ENCODE measurements at places on chromosomes 7 and 10. TPM values are rescaled to one million over a fixed set of nuclear protein-coding genes. Genes with fewer than 3 reads are reported as not detected.

DNA sequence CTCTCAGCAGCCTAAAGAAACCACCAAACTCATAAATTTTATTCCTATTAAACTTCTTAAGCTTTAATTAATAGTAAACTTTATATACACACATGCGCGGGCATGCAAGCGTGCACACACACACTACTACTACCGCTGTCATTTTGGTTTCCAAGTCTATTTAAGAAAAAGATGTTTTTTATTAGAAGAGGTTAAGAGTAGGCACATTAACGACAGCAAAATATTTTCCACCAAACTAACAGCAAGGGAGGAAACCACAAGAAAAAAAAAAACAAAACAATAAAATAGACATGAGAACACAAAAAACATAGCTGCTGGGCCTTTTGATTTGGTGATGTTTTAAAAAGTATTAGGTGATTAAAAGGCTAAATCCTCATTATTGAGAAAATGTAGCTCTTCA is 28.6 kb downstream of the RTKN2 start:
- no peak for DNase-seq

- DNase-seq: peak; percentile 89
Measured at GRCh38 chr10:110269374-110270318, 35.1 kb downstream of the SMNDC1 start.

- no peak for DNase-seq
Measured at GRCh38 chr7:19439517-19439916, 269.3 kb downstream of the POLR1F start.

GRCh38 chr10:90126256-90126595 is 424.8 kb downstream of the KIF20B start:
- DNase-seq: no peak

- peak; percentile 1 for DNase-seq
Measured at GRCh38 chr7:111438369-111439289, 123.7 kb downstream of the IMMP2L start.

DNA sequence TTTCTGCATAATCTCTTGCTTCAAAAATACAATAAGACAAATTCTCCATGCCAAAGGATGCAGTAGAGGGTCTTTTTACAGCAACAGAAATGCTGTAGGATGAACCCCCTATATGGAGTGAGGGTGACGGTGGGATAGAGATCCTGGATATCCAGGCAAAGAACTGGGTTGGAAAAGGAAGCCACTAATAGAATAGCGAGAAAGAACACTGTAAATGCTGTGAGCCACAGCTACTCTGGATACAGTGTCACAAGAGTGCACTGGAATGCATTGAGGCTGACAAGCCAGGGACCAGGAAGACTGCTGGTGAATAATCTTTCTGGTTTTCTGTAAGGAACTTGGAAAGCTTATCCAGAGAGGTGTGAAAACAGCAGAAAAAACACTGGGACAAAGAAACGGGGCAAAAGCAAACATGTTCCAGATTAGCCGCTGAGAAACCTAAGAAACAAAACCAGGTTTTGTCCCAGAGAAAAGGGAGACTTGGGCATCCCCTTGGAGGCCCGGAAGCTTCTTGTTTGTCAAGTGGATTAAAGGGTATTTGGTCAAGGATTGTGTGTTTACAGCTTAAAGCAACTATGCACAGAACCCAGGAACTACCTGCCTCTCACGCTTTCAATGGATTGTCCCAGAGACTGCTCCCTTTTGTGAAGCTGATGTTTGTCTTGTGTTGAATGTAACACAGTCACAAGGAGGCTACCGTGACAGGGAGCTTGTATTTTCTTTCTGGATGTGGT is 6.2 kb upstream of the MSMB start:
- no peak for DNase-seq

DNA sequence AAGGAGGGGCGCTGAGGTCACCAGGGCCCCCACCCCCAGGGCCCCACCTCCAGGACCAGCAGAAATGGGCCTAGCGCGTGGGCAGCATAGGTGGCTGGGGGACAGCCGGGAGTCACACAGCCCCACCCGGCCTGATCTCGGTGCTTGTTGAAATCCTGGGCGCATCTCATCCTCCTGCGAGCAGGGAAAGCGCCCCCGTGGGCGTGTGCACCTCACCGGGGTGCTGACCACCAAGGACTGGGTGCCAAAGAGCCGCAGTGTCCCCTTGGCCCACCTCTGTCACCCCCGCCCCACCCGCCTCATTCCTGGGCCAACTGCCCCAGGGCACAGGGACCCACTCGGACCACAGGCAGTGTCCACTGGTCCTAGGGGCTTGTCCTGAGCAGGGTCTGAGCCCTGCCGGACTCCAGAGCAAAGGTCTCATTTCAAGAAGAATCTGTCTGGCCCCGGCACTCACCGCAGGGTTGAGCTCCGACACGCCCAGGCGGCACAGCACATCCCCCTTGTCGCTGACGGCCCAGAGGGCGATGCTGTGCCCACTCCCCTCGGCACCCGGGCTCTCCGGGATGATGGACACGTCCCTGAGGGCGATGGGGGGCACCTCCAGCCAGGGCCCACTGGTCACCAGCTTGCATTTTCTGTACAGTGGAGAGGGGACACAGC is 11.4 kb downstream of the BHLHA15 start:
- no peak for DNase-seq

GRCh38 chr10:16674147-16674703 is 143.0 kb downstream of the RSU1 start:
- no peak for DNase-seq

- no peak for DNase-seq
Measured at GRCh38 chr7:4849390-4849789, 12.4 kb downstream of the PAPOLB start.

GRCh38 chr10:45444976-45445898 is 71.2 kb downstream of the ALOX5 start:
- no peak for DNase-seq

DNA sequence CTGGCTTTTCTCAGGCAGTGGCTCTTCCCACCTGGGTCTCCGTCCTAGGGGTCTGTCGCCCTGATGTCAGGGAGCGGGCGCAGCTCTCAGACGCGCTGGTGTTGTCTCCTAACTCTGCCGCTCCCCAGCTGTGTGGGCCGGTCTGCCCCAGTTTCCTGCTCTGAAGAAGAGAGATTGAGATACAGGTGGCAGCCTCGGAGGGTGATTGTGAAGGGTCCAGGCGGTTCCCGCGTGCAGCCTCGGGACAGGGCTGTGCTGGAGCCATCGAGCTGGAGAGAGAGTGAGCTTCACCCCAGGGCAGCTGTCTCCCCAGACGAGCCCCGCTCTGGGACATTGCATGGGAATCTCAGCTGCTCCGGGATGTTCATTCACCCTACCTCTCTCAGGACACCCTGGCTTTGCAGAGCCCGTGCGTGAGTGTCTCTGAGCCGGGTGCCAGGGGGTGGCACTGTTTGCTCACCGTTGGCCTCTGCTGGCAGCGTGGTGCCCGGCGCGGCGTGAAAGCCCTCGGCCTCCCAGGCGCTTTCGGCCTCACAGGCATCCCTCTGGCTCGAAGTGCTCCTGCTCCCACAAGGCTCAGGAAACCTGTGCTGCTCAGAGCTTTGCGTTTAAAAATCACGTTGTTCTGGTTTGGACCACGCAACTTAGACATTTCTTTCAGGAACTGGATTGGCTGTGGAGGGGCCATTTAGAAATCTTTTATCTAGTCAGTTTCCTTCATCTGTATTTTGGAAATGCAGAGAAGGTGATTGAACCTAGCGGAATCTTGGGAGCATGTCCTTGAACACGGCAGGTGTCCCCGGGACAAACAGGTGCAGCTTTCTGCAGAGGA is 33.8 kb upstream of the ZFAND2A start:
- DNase-seq: no peak

- DNase-seq: no peak
Measured at GRCh38 chr10:28810057-28810870, 132.9 kb downstream of the BAMBI start.

DNA sequence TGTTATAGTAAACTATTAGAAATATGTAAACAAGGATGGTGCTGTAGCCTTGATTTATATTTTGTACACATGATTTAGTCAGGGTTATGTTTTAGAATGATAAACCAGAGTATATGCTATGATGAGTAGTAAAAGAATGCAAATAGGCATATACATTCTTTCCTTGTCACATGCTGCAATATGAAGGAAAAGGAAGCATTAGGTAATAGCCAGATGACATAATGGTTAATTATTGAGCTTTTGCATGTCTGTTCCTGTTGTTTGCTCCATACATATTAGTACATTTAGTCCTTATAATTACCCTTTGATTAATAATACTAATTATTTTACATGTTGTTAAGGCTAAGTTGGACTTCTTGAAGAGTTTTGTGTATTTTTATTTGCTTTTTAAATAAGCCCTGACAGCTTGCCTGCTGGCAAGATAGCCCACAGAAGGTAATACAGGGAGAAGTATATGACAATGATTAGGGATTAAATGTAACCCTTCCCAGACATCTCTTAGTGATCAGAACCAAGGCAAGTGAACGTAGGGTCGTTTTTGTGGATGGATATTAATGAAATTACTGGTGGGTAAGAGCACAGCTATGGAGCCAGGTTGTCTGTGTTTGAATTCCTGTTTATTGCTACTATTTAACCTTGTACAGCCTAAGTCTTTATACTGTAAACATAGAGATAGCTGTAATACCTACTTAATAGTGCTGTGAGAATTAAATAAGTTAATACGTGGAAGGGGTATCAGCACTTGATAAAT is 68.4 kb downstream of the PHTF2 start:
- DNase-seq: peak; percentile 55

- peak; percentile 29 for DNase-seq
Measured at GRCh38 chr7:154832557-154833138, 170.3 kb downstream of the PAXIP1 start.

DNA sequence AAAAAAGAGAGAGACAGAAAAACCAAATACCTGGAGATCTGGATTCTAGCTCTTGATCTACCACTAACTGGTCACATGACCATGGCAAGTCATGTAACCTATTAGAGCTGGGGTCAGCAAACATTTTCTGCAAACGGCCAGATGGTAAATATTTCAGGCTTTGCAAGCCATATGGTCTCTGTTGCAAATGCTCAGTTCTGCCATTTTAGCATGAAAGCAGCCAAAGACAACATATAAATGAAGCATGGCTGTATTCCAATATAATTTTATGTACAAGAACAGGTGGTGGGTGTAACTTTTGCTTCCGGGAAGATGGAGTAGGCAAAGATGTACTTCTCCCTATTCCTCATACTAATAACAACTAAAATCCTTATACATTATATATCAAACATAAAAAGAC is 6.7 kb downstream of the FRA10AC1 start:
- DNase-seq: no peak

DNA sequence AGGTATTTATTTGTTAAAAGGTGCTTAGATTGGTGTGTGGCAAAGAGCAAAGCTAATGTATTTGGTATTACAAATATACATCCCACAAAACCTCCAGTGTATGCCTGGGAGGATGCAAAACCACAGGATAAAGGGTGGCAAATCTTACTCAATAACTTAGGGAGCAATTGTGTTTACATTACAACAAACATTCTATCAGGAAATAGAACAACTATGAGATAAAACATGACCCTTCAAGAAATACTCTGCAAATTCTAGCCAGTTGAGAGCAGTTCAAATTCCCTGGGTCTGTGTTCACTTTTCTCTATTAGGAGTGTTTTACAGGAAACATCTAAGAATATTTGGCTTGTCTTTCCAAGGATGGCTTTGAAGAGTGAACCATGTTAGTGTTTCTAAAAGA is 64.9 kb downstream of the CUL1 start:
- no peak for DNase-seq

DNA sequence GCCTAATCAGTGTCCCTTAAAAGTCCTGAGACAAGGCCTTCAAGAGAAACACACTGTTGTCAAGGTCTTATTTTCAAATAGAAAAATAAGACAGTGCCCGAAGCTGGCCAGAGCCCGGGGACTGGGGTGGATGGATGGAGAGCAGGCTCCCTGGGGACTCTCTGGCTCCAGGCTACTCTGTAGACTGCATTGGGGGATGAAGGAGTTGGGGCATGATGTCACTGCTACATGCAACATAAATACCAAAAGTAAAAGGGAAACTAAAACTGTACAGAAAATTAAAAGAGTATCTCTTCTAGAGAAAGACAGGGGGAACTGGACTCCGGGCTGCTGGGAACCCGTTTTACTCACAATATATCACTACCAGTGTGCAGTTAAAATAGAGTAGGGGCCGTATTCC is 629.8 kb downstream of the KCNMA1 start:
- DNase-seq: no peak

DNA sequence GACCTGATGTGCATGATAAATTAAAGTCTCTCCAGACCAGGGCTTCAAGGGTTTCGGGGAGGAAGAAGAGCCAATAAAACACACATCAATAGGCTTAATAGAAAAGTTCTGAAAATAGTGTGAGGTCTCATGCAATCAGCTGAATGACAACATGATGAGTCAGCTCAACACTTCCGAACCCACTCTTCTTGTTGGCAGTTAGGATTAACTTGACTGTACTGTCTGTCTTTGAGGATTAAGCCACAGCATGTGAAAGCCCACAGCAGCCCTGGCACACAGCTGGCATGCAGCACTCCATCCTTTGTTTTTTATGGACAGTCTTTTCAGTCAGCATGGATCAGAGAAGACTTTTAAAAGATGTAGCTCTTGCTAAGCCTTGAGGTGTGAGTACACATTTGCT is 526.9 kb upstream of the VSTM2A start:
- no peak for DNase-seq

DNA sequence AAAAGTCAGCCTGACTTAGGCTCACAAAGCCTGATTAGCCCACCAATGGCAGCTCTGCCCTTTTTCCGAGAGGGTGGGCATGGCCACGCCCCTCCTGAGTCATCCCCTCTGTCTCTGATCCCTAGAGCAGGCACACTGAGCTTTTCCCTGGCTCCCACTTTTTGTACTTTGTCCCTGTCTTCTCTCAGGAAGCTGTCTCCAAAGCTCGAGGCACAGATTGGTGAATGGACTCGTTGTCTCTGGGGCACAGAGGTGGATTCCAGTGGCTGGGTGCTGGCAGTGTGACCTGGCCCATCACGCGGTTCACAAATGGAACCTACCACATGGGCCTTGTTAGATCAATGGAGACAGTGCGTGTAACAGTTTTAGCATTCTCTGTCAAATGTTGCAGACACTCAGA is 313.5 kb downstream of the WDR37 start:
- DNase-seq: peak; percentile 87

DNA sequence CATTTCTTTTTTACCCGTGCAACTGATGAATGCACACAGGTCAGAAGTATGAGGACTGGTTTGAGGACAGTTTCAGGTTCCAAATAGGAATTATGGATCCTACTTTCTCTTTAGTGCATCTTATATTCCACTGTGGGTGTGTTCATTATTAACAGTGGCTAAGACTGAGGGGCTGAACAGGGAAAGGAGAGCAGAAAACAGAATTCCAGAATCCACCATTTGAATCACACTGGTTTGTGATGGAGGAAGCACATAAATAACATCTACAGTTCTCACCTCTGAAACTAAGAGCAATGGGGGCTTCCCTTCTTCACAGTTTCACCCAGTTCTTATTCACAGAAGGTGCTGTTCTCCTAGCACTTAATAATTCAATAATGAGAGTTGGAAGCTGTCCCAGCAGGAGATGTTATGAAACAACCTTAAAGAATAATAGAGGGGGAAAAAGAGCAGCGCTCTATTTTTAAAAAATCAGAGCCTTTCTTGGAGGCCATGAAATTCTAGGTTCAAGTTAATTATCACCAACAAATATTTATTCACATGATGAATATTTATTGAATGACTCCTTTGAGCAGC is 205.1 kb downstream of the CREB5 start:
- DNase-seq: no peak

GRCh38 chr7:107474104-107474521 is 4.3 kb downstream of the GPR22 start:
- no peak for DNase-seq

The CCDC172 gene
- not detected for polyA plus RNA-seq

The SLC18A3 gene
- polyA plus RNA-seq: 3.5 TPM

The HOXA4 gene
- polyA plus RNA-seq: 19.7 TPM

The VAX1 gene
- polyA plus RNA-seq: not detected

The DYNC1I1 gene
- 1.2 TPM for polyA plus RNA-seq

The CH25H gene
- 4.2 TPM for polyA plus RNA-seq

The SYNPO2L gene
- 0.51 TPM for polyA plus RNA-seq

The TUBB8 gene
- 0.81 TPM for polyA plus RNA-seq

The H2AZ2 gene
- 161 TPM for polyA plus RNA-seq

The TBX20 gene
- polyA plus RNA-seq: not detected
